ENCODE measurements at places on chromosomes 6 and 20. TPM values are rescaled to one million over a fixed set of nuclear protein-coding genes. Genes with fewer than 3 reads are reported as not detected.

RPS10 gene
- 4,399 TPM for total RNA-seq

RIPOR2 gene
- 13.8 TPM for total RNA-seq

GRCh38 chr6:149884215-149884614 is 13.7 kb downstream of the RAET1E start:
- no peak for DNase-seq

DNA sequence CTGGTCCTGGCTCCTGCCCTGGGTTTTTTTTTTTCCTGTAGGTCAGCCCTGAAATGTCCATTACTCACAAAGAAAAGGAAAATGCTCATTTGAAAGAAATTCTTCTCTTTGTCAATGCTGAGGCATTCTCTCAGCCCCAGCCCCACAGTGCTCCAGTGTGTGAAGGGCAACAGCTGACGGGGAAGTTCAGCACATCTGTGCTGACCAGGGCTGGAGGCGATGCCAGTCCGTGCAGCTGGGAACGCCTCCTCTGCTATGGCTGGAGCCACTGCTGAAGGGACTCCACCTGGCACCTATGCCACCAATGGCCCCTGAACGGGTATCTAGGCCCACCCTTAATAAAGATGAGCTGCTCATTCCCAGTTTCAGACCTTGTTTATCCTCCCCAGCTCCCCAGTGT is 71.9 kb upstream of the SLCO4A1 start:
- DNase-seq = no peak

- DNase-seq = no peak
Observed at GRCh38 chr6:91865889-91866288, 1279.0 kb upstream of the MAP3K7 start.

GRCh38 chr6:26022132-26022472 is 59.5 kb downstream of the TRIM38 start:
- DNase-seq = no peak

DNA sequence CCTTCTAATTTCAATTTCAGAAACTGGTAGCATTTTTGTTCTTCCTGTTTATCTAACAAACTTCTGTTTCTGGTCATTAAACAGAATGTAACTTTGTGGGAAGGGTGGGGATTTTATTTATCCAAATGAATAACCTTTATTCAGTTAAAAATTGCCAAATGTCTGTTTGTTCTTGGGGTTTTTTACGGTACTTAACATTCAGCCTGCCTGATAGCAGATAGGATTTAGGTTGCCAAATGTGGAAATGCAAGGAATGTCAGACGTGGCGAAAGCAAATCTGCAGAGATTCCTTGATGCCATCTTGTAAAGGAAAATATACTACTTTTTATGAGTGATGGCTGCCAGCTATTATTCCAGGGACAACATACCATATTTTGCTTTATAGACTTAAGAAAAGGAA is 95.7 kb downstream of the LYRM2 start:
- no peak for DNase-seq

Data from breast epithelium (tissue), 4 donors.